NCI-H526 treated with DMSO at 0.1 percent for 48 hours (cell line): ENCODE measurements at places on chromosomes 3 and 15.

- no peak for DNase-seq
These were observed at the start of gene ANKUB1 for GRCh38 chr3:149792452-149793270. ANKUB1 (minus strand) TSS chr3:149792554; CDS start chr3:149792366, 188 bp downstream.

GRCh38 chr15:42184736-42185135 lies 23.4 kb downstream of the VPS39 start:
- DNase-seq: peak; percentile 42

GRCh38 chr3:52222319-52223221 lies 2.9 kb downstream of the TLR9 start:
- no peak for DNase-seq

DNA sequence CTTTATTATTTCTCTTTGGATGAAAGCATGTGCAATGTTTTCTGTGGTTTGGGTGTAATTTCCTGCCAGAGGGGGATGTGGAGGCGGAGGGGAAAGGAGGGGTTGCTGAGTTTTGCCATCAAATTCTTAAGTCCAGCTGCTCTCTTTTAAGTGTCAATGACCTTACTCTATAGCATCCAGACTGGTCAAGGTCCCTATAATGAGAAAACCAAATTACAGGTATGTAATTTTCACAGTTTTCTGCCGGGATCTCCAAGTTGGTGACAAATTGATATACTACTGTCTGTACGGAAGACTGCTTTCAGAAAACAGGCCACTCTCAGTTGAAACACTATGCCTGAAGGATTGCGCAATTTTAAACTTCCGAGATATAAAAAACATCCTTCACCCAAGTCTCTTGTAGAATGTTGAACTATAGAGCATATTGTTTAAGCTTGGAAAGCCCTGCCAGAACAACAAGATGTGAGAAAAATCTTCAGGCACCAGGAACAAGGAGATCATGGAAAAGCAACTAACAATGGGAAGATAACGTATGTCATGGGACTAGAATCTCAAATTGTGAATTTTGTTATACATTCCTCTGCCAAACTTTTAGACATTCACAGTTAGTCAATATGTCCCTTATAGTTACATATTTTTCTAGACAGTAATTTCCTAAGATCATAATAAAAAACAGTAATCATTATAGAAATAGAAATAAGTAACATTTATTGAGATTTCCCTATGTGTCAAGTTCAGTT lies 300.7 kb upstream of the SATB1 start:
- no peak for DNase-seq

- DNase-seq: no peak
These were observed 83.7 kb upstream of the WDR72 start for GRCh38 chr15:53843166-53843565.

- DNase-seq: no peak
These were observed 28.2 kb downstream of the RBP2 start for GRCh38 chr3:139448104-139448503.

- DNase-seq: no peak
These were observed 75.8 kb downstream of the B3GNT5 start for GRCh38 chr3:183328823-183329222.

DNA sequence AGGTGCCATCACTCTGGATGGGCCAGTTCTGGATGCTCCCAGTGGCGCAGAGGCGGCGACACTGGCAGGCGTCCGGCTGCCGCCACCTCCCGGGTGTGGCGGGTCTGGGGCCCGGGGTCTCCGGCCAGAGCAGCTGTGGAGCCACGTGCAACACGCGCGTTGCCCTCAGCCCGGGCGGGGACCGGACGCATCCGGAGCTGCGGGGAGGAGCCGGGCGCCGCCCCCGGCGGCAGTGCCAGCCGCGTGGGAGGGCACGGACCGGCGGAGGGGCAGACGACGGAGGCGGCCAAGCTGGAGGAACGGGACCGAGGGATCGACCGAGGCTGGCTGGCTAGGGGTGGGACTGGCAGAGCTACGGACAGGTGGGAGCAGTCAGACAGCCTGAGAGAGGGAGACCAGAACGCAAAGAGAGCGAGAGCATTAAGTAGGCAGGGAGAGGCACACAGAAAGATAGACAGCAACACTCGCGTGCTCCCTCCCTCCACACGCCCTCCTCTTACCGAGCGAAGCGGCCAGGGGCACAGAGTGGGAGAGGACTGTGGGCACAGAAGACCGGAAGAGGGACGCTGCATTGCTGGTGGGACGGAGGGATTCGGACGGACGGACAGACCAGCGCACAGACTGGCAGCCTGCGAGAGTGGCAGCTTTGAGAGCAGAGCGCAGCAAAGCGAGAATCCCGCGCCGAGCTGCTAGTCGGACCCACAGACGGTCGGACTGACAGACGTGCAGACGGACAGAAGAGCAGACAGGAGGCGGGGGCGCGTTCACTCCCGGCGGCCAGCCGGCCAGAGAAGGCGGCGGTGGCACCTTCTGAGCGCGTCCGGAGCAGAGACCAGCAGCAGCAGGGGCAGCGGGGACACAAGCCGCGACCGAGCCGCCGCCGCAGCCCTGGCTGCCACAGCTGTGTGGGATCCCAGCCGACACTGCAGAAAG lies at the start of gene ARPP21:
TSS of gene ARPP21 (plus strand) at position 272 of the 933 bp plus-strand sequence. CDS start 42,227 bp downstream, outside the sequence.
- DNase-seq: peak; percentile 39
